ENCODE measurements at places on chromosomes 16 and 17. TPM values are rescaled to one million over a fixed set of nuclear protein-coding genes. Genes with fewer than 3 reads are reported as not detected.

Gene ASPHD1
- total RNA-seq = 1.6 TPM

Gene HS3ST4
- total RNA-seq = 0.21 TPM

Gene SEZ6
- total RNA-seq = not detected

Gene CCDC154
- 0.51 TPM for total RNA-seq

Gene TAT
- total RNA-seq = not detected

Gene NOB1
- total RNA-seq = 19.2 TPM

Gene C17orf50
- not detected for total RNA-seq
